ENCODE measurements at places on chromosomes 6 and 20.
A peak's percentile ranks its signal among the peaks of the same experiment; 100 is the strongest.

DNA sequence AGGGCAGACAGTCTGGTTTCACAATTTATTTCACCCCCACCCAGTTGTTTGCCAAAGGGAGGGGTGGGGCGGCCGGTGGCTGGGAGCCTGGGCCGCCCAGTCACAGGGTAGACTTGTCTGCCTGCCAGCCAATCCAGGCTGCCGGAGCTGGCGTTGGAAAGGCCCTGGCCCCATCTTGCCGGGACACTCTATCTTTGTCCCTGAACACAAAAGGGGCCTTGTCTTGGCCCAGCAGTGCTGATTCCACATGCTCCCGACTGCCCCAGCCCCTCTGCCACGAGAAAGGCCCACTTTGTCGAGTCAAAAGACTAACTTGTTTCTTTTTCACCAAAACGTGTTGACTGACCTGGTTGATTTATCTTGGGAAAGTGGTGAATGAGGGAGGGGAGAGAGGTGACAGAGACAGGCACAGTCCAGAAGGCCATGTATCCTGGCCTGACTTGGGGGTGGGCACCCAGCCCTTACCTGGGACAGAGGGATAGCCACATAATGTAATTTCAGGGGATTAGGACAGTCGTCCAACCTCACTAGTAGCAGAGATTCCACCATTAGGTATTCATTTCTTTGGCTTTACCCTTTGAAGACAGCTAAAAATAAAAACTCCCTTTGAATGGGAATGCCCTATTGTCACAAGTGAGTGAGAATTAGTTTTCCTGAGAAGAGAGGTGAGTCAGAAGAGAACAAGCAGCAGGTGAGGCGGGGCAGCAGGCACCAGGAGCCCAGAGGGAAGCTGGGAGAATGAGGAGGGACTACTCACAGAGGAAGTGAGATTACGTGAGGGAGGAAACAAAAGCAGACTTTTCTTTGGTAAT is 67.0 kb upstream of the SIRPA start:
- no peak overlapping the region for H3K27ac ChIP-seq
- no peak for DNase-seq
- peaks cover 8% of the 10 kb centered on the region for H3K27me3 ChIP-seq
- H3K4me3 ChIP-seq: no peak overlapping the region
- no peaks in the 10 kb centered on the region for H3K36me3 ChIP-seq

DNA sequence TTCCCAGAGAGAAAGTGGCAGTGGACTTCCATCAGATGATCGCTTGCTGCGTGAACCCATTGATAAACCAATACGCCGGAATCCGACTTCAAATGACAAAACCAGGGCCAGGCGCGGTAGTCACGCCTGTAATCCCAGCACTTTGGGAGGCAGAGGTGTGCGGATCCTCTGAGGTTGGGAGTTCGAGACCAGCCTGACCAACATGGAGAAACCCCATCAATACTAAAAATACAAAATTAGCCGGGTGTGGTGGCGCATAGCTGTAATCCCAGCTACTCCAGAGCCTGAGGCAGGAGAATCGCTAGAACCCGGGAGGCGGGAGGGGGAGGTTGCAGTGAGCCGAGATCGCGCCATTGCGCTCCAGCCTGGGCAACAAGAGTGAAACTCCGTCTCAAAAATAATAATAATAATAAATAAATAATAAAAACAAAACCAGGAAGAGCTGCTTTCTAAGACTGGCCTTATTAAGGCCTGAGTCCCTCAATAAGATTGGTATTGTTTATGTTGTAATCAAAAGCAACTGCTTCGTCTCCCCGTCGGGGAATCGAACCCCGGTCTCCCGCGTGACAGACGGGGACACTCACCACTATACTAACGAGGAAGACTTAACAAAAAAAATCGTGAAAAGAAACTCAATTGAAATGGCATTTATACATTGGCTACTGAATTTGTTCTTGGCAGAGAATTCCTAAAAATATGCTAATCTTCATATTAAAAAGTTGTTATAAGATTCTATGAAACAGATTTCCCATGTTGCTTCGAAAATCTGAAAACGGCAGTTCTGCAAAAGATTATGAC is 110.2 kb upstream of the ZNF184 start:
- H3K36me3 ChIP-seq: no peaks in the 10 kb centered on the region
- peaks cover 66% of the 10 kb centered on the region for H3K27me3 ChIP-seq
- H3K4me3 ChIP-seq: no peak overlapping the region
- peak overlapping the region; percentile 51 for H3K27ac ChIP-seq

DNA sequence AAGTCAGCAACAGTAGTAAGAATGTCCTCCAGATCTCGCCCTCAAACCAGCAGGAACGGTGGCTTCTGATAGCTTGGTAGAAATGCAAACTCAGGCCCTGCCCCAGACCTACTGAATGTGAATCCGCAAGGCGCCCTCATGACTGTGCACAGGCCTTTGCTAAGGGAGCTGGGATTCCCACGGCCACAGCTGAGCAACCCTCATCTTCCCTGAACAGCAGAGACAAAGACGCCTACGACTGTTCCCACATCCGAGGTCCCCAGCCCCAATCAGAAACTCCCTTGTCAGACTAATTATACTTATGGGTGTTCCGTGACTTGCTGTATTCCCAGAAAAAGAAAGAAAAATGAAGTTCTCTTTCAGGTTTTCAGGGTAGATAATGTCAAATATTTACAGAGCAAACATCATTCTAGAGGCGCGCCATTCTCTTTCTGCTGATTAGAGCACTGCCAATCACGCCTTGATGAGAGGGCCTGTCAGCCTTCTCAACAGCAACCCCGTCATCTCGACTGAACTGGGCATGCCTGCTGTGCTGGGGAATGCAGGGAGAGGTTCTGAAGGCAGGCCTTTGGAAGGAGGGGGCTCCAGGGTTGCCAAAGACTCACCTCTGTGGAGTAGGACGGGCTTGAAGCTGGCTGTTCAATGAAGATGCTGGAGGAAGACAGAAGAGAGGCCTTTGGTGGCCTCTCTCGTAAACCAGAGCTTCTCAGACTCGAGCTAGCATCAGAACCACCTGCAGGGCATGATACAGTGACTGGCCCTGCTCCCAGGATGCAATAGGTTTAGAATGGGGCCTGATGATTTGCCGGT is 79.9 kb downstream of the ZNF217 start:
- H3K27ac ChIP-seq: no peak overlapping the region
- no peaks in the 10 kb centered on the region for H3K27me3 ChIP-seq
- no peaks in the 10 kb centered on the region for H3K36me3 ChIP-seq
- no peak for DNase-seq

DNA sequence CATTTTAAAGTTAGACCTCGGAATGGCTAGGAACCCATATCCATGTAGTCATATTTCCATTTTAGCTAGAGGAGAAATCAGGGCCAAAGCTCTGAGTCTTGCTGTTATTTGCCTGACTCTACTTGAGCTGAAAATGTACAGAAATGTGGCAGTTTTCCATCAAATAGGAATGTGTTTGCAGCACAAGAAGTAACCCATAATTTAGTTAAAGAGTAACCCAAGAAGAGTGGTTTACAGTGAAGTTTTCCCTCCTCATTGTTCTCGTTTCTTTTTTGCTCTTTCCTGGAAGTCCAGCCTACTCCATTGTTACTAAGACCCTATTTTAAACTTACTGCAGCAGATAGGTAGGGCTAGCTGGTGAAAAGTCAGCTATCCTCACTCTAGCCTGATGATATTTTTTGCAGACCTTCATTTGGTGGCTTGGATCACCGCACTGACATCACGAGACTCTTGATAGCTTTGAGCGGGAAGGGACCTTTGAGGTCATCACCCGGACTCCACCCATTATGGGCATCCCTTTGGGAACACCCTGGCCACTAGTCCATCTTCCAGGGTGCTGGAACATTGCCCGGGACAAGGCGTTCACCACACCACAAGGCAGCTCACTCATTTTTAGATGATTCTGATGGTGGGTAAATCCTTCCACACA is 28.0 kb upstream of the ADGRF5 start:
- H3K27ac ChIP-seq: no peak overlapping the region
- peaks cover 1% of the 10 kb centered on the region for H3K27me3 ChIP-seq
- no peaks in the 10 kb centered on the region for H3K4me1 ChIP-seq
- H3K4me3 ChIP-seq: no peak overlapping the region

DNA sequence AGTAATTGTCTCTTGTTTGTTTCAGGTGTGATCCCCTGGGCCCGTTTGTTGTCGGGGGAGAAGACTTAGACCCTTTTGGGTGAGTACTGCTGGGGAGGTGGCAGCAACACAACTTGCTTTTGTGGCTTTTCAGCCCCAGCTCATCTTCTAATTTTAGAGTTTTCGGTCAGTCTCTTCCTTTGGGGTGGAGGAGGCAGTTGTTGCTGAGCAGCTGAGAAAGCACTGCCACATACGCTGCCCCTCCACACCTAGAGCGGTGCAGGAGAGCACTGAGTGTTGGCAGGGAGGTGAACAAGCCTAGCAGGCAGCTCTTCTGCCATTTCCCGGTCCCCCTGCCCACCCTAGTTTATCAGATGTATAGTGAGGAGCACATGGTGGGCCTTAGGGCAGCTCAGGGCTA is 21.7 kb downstream of the TMEM74B start:
- H3K27ac ChIP-seq: no peak overlapping the region
- no peak for DNase-seq
- no peaks in the 10 kb centered on the region for H3K27me3 ChIP-seq
- no peaks in the 10 kb centered on the region for H3K4me1 ChIP-seq
- no peak overlapping the region for H3K4me3 ChIP-seq

- H3K27ac ChIP-seq: no peak overlapping the region
- no peaks in the 10 kb centered on the region for H3K36me3 ChIP-seq
- no peak overlapping the region for H3K4me3 ChIP-seq
These were observed 7.5 kb downstream of the SYCP2 start for GRCh38 chr20:59925899-59926298.

- no peak overlapping the region for H3K4me3 ChIP-seq
- H3K27ac ChIP-seq: no peak overlapping the region
- no peaks in the 10 kb centered on the region for H3K27me3 ChIP-seq
These were observed 42.1 kb downstream of the SRSF3 start for GRCh38 chr6:36636283-36636682.

DNA sequence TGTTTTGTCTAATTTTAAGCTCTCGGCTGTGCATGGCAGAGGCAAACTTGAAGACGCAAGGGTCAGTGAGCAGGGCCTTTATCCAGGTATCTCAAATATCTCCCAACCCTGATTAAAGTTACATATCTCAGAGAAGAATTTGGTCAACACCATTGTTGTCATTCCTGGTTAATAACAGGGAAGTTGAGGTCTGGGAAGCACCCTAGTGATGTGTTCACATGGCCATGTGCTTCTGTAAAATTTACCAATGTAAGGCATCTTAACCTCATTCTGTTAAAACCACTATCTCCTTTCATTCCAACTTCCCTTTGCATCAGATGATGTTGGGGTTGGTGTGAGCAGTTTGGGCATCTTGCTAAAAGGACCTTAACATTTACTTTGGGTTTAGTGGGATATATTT is 4.0 kb upstream of the FAM110A start:
- peaks cover 15% of the 10 kb centered on the region for H3K4me1 ChIP-seq
- no peak overlapping the region for H3K4me3 ChIP-seq
- H3K27ac ChIP-seq: no peak overlapping the region
- H3K27me3 ChIP-seq: no peaks in the 10 kb centered on the region
- no peaks in the 10 kb centered on the region for H3K36me3 ChIP-seq
- DNase-seq: no peak

DNA sequence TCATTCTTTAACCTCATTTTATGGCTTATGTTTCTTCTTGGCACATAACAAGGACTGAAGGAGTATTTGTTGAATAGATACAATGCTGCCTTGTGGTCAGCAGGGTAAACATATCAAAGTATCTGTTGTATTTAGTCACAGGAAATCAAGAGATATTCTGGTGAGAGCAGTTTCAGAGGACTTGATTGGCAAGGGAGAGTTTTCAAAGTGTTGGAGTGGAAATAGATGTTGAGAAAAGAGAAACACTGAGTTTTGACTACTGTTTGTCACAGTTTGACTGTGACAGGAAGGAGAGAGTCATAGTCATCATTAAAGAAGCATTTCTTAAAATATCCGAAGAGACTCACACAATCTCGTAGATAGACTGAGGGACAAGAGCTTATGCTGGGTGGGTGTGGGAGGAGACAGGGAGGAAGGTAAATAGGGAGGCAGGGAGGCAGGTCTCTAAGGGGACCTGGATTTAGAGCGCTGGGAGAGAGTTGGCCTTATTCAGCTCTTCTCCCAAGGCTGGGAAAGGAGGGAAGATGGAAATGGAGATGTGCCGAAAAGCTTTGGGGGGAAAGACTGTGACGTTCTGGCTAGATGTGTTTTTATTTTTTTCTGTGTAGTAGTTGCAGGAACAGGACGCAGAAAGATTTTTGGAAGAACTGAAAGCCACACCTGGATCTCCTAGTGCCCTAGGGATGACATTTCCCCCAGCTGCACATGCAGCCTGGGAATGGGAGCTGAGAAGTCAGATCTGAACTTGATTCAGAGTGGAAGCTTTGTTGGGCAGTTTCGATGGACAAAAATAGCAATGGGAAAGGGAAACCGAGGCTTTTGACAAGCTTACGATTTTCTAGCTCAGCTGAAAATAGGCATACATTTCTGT is 65.0 kb upstream of the IFNGR1 start:
- H3K4me3 ChIP-seq: no peak overlapping the region
- no peak for DNase-seq
- no peak overlapping the region for H3K27ac ChIP-seq
- no peaks in the 10 kb centered on the region for H3K36me3 ChIP-seq

DNA sequence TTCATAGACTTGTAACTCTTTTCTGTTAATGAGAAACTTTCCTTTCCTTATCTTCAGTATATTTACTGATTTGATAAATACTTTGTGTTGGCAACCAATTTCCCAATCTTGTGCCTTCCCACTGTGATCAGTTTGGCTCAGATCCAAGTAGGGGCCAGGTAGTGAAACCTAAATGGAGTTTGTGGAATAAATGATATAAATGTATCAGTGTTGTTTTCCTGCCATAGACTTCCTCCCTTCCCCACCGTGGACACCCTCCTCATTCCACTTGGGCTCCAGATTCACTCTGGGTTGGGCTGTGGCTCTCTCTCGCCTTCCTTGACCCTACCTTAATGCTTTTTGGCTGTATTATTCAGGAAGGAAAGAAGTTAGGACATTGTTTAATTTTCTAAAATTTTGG is 1.3 kb downstream of the ZKSCAN3 start:
- peak overlapping the region; percentile 100 for H3K4me3 ChIP-seq
- H3K27ac ChIP-seq: peak overlapping the region; percentile 99
- H3K4me1 ChIP-seq: peaks cover 35% of the 10 kb centered on the region
- peaks cover 16% of the 10 kb centered on the region for H3K27me3 ChIP-seq
- peaks cover 25% of the 10 kb centered on the region for H3K36me3 ChIP-seq
- DNase-seq: no peak

- no peaks in the 10 kb centered on the region for H3K27me3 ChIP-seq
- H3K36me3 ChIP-seq: no peaks in the 10 kb centered on the region
- no peak overlapping the region for H3K27ac ChIP-seq
- H3K4me3 ChIP-seq: no peak overlapping the region
- DNase-seq: no peak
- H3K4me1 ChIP-seq: peaks cover 24% of the 10 kb centered on the region
These were observed 210.3 kb downstream of the FOXA2 start for GRCh38 chr20:22374066-22374465.

DNA sequence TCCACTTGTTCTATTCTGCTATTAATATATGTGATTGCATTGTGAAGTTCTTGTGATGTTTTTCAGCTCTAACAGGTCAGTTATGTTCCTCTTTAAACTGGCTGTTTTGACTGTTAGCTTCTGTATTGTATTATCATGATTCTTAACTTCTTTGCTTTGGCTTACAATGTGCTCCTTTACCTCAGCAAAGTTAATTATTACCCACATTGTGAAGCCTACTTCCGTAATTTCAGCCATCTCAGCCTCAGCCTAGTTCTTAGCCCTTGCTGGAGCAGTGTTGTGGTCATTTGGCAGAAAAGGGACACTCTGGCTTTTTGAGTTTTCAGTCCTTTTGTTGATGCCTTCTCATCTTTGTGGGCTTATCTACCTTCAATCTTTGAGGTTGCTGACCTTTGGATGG is 440.2 kb downstream of the TBC1D32 start:
- H3K27ac ChIP-seq: no peak overlapping the region
- no peaks in the 10 kb centered on the region for H3K4me1 ChIP-seq
- H3K4me3 ChIP-seq: no peak overlapping the region
- no peaks in the 10 kb centered on the region for H3K36me3 ChIP-seq
